ENCODE measurements at places on chromosomes 5 and 9.

DNA sequence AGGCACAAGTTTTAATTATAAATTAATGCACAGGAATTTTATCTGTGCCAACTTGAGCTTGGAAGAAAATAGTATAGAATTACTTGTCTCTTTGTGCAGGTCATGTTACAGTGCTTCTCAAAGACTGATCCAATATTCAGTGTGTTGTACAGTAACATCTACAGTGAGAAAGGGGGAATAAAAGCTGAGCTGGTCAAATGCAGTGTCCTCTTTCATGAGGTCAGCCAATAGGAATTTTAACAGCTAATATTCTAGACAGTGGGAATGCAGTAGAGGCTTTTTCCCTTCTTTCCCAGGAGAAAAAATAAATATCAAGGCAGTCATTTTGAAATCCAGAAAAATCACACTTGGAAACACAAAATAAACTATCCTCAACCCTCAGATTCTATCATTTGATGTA lies 95.7 kb upstream of the ITGA1 start:
- DNase-seq, result no peak

DNA sequence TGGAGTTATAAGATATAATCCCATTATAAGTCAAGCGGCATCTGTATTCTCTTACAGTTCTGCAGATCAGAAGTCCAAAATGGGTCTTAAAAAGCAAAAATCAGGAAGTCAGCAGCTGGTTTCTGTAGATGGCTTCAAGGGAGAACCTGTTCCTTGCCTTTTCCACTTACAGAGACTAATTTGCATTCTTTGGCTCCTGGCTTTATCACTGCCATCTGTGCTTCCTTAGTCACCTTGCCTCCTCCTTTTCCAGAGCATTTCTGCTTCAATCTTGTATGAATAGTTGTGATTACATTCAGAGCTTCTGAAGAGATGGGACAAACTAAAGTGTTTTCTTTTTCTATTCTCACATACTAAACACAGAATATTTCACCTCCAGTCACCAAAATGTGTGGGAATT lies 647.3 kb upstream of the GRAMD2B start:
- DNase-seq, result no peak

- DNase-seq, result no peak
These were observed 76.3 kb downstream of the CACNA1B start for GRCh38 chr9:137953683-137954438.

DNA sequence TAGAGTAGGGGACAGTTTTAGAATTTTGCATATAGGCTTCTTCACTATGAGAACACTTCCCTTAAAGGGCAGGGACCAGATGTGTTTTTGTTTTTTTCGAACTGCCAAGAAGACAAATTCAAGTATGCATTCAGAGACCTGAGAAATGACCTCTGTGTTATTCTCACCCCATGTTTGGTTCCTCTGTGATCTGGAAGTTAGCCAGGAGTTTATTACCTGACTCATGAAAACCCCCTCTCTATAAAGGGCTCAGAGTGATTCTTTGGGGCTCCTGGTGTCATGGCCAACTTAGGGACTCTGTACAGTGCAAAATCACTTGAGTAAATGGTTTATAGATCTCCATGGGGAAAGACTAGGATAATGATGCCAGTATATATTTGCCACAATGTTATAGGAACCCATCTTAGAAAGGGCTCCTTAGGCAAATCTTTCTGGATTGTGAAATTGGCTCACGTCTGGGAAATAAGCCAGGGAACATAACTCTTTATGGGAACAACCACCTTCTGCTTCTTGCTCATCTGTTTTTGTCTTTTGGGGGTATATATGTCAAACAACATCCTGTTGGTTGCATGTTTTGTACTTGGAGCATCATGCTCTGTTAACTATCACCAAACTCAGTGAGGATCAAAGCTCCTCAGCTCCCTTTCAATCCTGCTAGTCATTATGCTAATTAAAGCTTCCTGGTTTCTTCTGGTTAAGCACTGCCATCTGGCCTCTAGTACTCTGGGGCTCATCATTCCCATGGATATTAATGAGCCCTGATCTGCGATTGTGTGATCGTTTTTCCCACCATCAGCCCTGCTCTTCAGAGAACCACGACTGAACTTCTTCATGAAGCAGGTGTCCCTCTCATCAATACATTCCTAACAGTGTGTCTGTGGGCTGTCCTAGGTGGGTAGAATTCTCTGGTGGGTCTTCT lies 173.4 kb upstream of the CDH12 start:
- no peak for DNase-seq

DNA sequence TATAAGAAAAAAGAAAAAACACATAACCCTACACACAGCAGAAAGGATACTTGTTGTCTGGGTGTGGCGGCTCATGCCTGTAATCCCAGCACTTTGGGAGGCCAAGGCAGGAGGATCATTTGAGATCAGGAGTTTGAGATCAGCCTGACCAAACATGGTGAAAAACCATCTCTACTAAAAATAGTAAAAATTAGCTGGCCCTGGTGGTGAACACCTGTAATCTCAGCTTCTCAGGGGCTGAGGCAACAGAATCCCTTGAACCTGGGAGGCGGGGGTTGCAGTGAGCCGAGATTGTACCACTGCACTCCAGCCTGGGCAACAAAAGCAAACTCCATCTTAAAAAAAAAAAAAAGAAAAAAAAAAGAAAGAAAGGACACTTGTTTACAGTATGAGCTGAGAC lies 147.6 kb upstream of the PITX1 start:
- no peak for DNase-seq

All from suppressor macrophage treated with lipopolysaccharide for 4 hours (primary cell).